ENCODE measurements at places on chromosomes 7 and 10. TPM values are rescaled to one million over a fixed set of nuclear protein-coding genes. Genes with fewer than 3 reads are reported as not detected.

DNA sequence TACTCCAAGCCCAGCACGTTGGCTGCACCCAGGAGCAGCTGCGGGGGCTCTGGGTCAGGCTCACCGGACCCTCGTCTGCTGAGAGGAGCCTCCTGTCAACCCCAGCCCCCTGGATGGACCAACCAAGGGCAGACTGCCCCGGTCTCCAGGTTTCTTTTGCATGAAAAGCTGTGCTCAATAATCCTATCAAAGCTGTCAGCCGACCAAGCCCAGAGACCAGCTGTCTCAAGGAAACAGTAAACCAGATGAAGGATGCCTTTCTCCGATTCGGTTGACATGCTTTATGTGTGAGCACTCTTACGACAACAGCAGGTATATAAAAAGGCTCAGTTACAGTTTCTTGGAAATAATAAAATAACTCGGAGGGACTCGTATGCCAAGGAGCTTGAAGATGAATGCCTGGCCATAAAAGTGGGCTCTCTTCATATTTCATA, 71.6 kb upstream of the BAIAP2L1 start:
- DNase-seq: no peak

- DNase-seq: no peak
Measured at GRCh38 chr10:86252079-86252478, 114.5 kb downstream of the GRID1 start.

GRCh38 chr7:140723006-140723405, 26.5 kb downstream of the NDUFB2 start:
- no peak for DNase-seq

DNA sequence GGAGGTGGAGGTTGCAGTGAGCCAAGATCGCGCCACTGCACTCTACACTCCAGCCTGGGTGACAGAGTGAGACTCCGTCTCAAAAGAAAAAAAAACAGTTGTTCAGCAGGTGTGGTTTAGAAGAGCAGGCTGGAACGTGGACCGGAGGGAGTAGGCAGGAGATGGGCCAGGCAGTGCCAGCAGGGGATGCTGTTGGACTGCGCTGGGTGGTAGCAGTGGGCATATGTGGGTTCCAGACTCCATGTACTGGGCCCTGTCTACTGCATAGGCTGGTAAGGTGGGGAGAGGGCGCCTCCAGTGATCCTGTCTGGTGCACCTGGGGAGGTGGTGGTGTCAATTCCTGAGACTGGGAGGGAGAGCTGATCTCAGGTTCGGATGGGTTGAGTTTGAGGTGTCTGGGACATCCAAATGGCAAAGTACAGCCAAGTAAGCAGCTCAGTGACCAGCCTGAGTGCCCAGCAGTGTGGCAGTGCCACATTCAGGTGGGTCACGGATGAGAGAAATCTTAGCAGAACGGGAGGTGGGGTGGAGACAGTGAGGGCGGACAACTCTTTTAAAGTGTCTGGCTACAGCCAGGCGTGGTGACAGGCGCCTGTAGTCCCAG, 25.9 kb downstream of the SFXN4 start:
- DNase-seq: peak; percentile 35

- DNase-seq: no peak
Measured at GRCh38 chr7:150784954-150785353, 15.2 kb downstream of the TMEM176B start.

- no peak for DNase-seq
Measured at GRCh38 chr10:49645417-49645816, 31.6 kb downstream of the CHAT start.

DNA sequence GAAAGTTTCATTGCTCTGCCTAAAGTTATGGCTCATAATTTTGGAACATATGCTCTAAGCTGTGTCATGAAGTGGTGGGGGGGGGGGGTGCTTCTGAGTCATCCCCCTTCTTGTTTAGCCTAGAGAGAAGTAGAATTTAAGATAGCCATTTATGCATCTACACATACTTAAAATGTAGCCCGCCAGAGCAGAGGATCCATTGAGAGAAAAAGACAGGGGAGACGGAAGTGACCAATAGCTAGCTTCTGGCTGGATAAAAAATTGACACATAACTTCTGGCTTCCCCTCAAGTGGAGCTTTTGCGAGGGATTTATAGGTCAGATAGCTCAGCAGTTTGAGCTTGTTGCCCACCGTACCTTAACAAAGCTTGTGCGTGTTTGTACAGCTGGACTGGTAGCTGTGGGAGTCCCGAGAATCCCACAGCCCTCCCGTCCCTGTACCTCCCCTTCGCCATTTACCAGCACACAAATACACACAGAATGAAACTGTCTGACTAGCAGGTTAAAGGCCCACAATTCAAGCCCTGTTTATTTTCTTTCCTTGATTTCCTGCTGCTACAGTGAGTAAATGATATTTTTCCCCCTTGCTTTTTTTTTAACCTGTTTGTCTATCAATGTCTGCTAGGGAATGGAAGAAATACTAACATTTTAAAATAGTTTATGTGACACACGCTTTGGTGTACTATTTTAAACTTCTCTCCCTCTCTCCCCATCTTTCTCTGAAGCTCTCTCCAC, 232.6 kb upstream of the FERD3L start:
- peak; percentile 90 for DNase-seq

- DNase-seq: no peak
Measured at GRCh38 chr10:32893434-32893833, 64.6 kb downstream of the ITGB1 start.

DNA sequence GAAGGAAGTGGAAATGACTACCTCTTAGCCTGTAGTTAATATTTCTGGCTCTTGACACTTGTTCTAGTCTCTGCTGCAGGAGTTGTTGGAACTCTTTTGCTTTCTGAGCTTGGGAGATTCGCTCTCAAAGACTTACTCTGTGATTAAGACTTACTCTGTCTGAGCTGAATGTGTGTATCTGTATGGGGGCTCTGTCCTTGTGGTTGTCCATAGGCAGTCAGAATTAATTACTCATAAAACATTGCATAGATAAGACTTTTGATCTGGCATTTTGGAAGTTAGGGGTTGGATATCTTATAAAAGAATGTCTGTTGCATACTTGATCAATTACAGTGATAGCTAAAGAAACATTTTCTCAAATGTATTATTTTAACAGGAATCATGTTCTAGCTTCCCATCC, 199.2 kb upstream of the KIAA1217 start:
- no peak for DNase-seq

DNA sequence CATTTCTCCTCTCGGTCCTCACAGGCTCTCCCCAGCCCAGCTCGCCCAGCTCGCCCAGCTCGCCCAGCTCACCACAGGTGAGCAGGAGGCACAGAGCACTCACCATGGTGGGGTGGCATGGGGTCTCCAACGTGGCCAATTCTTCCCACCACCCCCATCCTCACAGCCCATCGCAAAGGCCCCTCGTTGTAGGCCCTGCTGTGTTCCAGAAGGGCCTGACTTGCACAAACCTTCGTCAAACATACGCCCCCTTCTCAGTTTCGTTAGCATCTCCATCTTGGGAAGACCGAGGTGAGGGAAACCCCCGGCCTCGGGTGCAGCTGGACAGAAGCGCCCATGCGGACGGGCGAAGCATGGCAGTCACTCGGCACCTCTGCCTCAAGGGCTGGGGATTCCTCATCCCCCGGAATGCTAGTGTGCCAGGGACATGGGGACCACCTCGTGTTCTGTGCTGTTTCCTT, 304.6 kb downstream of the TNS3 start:
- DNase-seq: no peak

DNA sequence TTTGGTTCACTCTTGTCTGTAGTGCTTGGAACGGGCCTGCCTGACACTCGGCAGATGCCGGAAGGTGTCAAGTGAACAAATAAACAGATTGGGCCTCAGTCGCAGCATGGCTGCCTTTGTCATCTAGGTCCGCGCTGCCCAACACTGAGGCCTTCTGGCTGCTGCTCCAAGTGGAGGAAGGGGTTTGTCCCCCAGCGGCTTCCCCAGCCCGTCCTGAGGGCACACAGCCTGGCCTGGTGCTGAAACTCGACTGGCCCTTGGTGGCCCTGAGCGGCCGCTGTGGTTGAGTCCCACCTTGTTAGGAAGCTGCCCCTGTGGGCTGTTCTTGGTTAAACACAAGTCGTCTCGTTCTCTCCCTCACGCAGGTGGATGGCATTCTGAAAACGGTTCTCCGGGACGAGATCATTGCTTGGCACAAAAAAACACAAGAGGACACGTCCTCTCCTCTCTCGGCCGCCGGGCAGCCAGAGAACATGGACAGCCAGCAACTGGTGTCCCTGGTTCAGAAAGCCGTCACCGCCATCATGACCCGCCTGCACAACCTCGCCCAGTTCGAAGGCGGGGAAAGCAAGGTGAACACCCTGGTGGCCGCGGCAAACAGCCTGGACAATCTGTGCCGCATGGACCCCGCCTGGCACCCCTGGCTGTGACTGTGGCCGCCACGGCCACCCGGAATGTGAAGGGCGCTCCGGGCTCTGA, 132.1 kb downstream of the SMURF1 start:
- no peak for DNase-seq

GRCh38 chr10:24762966-24763623, 39.4 kb upstream of the ARHGAP21 start:
- peak; percentile 28 for DNase-seq

DNA sequence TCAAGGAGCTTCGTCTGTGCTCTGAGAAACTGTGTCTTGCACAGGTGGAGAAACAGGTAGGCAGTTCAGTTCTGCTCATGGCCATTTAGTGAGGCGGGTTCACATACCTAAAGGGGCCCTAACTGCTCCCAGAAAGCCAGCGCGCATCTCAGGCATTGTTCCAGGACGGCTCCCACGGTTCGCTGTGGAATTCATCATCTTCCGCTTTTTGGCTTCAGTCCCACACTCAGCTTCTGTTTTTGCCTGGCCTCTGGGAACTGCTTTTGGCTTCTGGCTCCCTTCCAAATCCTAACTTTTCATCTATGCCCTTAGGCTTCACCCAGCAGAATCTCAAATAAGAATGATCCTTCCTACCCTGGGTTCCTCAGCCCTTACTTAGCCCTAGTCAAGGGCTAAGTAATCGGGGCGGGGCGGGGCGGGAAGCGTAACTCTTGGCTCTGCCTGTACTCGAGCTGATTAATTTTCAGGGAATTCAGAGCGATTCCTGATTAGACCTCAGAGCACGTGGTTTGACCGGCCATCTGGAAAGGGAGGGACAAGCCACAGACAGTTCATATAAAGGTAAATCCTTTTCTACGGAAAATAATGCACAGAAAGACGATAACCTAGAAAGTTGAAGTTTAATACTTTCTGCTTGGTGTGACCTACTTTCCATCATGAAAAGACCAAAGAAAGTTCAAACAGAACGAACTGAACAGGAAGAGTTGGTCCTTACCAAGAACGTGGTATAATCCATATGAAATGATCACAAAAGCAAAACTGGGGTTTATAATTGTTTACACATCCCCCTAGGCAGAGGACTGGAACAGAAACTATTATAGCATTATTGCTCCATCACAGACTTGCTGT, 105.7 kb downstream of the ST8SIA6 start:
- peak; percentile 79 for DNase-seq

DNA sequence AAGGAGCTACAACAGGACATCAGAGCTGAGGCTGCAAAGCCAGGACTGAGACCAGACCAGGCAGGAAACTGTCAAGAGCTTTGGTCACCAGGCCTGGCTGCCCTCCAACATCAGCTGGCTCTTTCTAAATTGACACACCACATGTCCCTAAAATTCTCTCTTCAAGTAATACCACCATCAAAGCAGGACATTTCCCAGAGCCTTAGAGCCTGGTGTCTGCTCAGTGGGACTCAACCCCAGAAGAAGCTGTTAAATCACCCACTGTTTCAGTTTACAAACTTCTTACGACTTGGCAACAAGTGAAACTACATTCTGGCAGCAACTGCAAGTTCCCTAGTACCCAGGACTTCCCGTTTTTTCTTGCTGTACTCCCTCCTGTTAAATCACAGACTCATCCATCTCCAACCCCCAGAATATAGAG, 3.8 kb upstream of the IL6 start:
- DNase-seq: peak; percentile 47

DNA sequence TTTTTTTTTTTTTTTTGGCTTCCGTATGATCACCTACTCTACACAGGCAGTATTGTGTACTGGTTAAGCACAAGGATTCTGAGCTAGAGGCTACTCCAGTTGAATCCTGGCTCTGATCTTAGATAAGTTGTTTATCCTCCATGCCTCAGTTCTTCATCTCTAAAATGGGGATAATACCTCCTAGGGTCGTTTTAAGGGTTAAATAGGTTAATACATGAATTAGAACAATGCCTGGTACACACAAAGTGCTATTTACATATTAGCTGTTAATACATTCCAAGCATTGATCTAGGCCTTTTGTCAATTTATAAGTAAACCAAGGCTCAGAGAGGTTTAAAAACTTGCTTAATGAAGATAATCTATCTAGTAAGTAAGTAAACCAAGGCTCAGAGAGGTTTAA, 59.0 kb downstream of the ST7 start:
- no peak for DNase-seq

DNA sequence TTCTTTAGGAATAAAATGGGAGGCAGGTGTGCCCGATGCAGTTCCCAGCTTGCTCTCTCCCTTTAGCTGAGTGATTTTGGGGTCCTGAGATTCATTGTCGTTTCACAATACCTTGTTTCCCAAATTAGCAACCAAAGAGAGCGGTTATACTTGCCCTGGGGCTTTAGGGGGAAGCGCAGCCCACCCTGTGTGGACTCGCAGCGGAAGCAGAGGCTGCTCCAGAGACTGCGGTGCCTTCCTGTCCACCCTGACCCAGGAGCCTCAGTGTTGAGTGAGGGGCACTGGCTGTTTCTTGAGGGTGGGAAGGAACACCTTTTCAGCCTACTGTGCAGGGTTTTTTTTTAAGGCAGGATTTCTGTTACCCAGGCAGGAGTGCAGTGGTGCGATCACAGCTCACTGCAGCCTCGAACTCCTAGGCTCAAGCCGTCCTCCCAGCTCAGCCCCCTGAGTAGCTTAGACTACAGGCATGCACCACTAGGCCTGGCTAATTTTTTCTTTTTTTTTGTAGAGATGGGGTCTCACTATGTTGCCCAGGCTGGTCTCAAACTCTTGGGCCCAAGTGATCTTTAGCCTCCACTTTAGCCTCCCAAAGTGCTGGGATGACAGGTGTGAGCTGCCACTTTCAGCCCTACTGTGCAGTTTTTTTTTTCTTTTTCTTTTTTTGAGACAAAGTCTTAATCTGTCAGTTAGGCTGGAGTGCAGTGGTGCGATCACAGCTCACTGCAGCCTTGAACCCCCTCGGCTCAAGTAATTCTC, 67.0 kb downstream of the DNAJB6 start:
- no peak for DNase-seq

DNA sequence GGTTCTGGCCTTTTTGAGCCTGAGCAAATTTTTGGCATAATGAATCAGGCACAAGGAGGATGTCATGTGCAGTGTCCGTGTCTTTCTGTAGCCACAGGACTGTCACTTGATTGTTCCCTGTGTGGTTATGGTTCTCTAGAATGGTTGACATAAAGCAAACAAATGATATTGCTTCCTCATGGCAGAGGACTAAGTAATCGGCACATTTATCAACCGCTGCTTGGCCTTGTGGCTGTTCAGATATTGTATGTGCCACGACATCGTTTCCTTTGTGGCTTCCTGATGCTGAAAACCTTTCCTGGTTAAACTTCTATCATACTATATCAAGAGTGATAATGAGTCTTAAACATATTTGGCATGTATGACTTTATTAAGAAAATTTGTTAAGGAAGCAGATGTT, 598.8 kb downstream of the SUGCT start:
- DNase-seq: no peak

SLIT1 gene
- total RNA-seq: not detected

MBL2 gene
- total RNA-seq: not detected

ENTPD1 gene
- total RNA-seq: not detected

IQUB gene
- total RNA-seq: 0.18 TPM

GOT1 gene
- 46.1 TPM for total RNA-seq

OPALIN gene
- total RNA-seq: not detected

VSTM2A gene
- not detected for total RNA-seq

TBATA gene
- not detected for total RNA-seq

All from IMR-90 (cell line).